Bronchial epithelial cell (primary cell): ENCODE measurements at places on chromosomes 3 and 15.
A peak's percentile ranks its signal among the peaks of the same experiment; 100 is the strongest.

GRCh38 chr3:72347819-72348319 is 500.4 kb downstream of the SHQ1 start:
- DNase-seq = peak; percentile 80

DNA sequence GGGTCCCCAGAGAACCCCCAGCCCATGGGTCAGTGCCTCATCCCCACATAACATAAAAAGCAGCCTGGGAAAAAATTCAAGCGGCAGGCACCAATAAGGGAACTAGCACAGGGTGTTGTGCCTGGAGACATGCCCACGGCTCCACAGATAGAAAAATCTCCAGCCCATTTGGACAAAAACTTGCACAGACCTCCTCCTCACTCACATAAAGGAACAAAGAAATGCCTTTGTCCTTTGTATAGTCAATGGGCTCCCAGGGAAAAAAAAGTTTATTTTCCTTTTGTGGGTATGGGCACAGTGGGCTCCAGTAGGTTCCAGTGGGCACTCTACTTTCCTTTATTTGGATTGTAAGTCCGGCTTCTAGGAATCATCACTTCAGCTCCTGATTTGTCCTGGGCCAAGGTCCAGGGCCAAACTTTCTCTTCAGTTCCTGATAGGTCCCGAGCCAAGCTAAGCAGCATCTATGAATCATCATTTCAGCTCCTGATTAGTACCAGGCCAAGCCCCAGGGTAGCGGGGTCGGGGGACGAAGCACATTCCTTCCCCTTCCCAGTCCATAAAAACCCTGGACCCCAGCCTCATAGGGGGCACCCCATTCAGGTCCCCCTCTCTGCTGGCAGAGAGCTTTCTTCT is 1.6 kb upstream of the DNAH12 start:
- no peak for DNase-seq

GRCh38 chr15:76217029-76217881 is 94.0 kb downstream of the ETFA start:
- DNase-seq = peak; percentile 72

- no peak for DNase-seq
These were observed 6.7 kb upstream of the PSTPIP1 start for GRCh38 chr15:76987896-76988860.

DNA sequence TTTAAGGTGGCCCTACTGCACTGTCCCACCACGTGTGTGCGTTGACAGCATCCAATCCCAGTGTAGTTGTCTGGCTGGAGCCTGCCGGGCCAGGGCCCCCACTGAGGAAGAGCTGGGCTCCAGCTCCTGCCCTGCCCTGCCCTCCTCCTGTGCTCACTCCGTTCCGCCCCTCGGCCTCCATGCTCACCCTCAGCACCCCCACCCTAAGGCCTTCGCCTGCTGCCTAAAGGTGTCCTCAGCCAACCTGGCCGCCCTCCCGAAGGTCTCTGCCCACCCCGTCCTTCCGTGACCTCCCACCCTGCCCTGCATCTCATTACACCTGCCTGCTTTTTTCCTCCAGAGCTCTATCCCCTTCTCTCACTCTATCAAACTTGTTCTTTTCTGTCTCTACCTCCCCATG is 118.0 kb downstream of the TPRA1 start:
- DNase-seq = no peak

GRCh38 chr3:112736386-112736785 is 95.4 kb upstream of the CCDC80 start:
- DNase-seq = no peak

DNA sequence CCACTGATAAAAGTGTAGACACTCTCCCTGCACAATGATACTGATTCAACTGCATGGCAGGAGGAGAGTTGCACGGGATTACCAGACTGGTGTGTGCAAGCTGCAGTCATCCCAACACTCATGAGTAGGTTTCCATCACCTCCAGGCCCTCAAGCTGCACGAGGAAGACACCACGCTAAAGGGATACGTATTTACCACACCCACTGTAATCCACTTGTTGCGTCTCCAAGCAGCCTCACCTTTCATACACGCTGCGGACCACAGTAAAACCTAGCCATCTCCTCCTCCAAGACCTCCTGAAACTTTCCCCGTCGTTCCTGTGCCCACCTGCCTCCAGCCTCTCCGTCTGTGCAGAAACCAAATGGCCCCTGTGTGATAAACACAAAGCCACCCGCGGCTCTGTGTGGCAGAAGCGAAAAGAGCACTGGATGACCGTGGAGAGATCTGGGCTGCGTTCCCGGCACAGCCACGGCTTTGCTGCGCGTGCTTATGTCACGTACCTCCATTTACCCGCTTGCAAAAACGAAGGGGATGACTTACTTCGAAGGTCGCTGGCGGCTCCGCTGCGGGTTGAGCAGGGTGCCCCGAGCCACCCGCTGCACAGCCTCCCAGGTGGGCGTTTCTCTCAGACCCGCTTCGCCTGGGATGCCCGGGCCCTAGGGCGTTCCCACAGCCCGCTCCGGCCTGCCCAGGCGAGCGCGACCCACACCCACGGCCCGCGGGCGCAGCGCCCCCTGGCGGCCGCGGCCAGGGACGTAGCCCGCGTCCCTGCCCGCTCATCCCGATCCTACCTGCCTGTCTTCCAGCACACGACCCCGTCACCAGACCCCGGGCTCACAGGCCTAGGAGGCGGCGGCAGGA is 643 bp downstream of the ABCC5 start:
- no peak for DNase-seq

- DNase-seq = peak; percentile 58
These were observed 117.7 kb downstream of the CD47 start for GRCh38 chr3:107973152-107973551.

- DNase-seq = no peak
These were observed 35.9 kb downstream of the PRKCI start for GRCh38 chr3:170258105-170258487.

DNA sequence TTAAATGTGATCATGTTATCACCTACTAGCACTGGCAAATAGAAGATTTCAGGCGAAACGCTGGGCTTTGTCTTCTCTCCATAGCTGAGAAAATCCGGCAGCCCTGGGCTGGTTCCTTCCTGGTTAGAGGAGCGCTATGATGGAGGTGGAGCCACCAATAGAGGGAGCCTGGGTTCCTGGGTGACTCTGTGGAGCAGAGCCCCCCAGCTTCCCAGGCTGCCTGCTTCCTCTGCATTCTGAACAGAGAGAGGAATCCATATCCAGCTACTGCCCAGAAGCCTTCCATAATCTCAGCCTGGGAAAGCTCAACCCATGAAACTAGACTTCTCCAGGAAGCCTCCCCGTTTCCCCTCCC is 32.6 kb upstream of the IQSEC1 start:
- DNase-seq = no peak

- DNase-seq = no peak
These were observed 789.8 kb downstream of the EDEM1 start for GRCh38 chr3:5977331-5977730.

GRCh38 chr15:100341239-100341749 is 481 bp downstream of the ADAMTS17 start:
- DNase-seq = no peak

DNA sequence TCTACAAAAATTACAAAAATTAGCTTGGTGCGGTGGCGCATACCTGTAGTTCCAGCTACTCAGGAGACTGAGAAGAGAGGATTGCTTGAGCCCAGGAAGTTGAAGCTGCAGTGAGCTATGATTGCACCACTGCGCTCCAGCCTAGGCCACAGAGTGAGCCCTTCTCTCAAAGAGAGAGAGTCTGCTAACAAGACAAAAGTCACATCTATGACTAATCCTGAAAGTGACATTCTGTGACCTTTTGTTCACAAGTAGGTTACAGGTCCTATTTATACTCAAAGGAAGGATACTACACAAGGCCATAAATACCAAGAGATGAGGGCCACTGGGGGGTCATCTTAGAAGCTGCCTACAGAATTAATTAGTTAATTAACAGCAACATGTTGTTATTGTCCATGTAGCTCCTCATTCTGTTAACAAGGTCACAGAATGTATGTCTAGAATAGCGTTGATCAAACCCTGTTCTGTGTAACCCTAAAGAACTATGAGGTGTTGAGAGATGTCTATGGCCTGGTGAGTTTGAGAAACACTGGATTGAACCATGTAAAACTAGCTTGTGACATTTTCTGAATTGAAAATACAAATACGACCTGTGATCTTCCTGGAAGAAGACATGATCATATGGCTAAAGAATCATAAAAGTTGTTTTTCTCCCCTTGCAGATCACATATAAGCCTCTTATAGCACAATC is 97.0 kb downstream of the SAMMSON start:
- DNase-seq = no peak

GRCh38 chr3:10119376-10119775 is 3.9 kb downstream of the BRK1 start:
- DNase-seq = no peak

DNA sequence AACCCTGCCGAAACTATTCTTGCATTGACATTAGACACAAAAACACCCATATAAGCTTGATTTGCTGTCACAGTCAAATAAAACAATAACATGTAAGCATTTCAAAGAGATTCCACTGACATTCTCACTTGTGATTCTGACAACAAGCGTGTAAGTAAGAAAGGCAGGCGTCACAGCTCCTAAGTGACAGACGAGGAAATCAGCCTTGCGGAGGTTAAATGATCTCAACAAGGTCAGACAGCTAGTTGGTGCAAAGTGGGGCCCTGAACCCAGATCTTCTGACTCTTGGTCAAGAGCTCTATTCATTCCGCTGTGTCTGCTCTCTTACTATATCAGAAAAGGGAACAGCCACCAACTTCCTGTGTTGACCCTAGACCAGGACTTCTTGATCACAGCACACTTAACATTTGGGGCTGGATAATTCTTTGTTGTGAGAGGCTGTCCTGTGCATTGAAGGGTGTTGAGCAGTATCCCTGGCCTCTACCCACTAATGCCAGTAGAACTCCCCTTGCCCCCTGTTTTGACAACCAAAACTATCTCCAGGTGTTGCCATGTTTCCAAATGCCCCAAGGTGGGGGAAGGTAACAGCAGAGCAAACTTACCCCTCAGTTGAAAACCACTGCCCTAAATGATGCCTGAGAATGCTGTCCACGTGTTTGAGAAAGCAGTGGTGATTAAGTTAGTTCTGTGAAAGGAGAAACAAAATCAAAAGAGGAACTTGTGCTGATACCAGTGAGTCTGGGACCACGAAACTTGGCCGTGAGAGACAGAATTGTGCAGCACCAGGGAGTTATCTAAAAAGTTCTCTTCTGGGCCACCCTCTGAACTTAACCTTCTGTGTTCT is 86.1 kb downstream of the LIPC start:
- DNase-seq = no peak

DNA sequence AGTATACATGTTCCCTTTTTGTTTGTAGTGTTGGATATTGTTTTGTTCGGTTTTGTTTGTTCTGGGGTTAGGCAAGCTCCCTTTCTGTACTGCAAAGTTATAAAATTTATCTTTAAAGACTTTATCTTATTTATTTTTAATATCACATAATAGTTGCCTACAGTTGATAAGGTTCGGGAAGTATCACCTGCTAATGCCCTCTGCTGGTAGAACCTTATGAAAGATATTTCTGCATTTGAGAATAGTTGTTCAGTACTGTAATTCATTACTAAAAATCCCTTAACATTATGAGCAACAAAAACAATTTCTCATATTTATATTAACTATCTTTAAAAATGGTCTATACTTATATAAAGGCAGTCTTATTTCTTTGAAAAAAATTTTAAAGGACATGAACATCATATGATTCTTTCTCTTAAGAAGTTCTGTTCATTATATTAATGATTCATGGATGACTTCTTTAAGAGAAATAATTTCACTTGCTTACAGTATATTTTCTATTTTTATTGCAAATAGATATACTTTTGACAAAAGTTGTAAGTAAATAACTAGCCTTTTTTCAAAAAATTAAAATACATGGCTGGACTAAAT is 1126.8 kb downstream of the SI start:
- DNase-seq = peak; percentile 5

- no peak for DNase-seq
These were observed 6.9 kb downstream of the CILP start for GRCh38 chr15:65204236-65204930.

DNA sequence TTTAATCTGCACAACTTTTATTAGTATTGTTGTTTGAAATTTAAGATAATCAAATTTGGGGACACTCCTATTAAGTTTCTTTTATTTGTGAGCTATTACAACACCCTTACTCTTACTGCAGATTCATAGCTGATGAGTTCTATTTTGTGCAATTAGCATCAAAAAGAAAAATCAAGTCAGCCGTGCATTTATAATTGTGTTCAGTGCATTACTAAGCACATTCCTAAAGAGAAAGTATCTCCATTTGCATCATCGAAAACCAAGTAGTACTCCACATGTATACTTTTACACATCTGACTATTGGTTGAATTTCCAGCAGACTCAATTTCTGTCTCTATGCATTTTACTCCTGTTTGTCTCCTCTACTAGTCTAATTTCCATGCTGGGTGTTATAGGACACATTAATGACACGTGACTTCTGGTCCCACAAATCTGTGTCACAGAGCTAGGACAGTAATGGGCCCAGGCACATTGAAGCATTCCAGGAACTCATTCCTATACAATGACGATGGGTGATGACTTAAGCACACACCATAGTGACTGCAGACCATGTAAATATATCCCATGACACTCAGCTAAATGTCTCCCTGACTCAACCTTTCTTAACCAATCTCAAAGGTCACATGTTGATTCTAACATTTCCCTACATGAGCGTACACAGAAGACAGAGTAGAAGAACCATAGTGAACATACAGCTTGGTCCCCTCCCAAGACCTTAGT is 477.5 kb downstream of the LPP start:
- DNase-seq = peak; percentile 95

- DNase-seq = peak; percentile 67
These were observed 21.8 kb downstream of the METTL6 start for GRCh38 chr3:15405448-15406050.

GRCh38 chr3:20319551-20319950 is 133.5 kb upstream of the SGO1 start:
- DNase-seq = no peak

- DNase-seq = peak; percentile 87
These were observed 30.2 kb upstream of the CHMP2B start for GRCh38 chr3:87196879-87197278.

GRCh38 chr15:32091505-32092380 is 61.4 kb downstream of the CHRNA7 start:
- no peak for DNase-seq

DNA sequence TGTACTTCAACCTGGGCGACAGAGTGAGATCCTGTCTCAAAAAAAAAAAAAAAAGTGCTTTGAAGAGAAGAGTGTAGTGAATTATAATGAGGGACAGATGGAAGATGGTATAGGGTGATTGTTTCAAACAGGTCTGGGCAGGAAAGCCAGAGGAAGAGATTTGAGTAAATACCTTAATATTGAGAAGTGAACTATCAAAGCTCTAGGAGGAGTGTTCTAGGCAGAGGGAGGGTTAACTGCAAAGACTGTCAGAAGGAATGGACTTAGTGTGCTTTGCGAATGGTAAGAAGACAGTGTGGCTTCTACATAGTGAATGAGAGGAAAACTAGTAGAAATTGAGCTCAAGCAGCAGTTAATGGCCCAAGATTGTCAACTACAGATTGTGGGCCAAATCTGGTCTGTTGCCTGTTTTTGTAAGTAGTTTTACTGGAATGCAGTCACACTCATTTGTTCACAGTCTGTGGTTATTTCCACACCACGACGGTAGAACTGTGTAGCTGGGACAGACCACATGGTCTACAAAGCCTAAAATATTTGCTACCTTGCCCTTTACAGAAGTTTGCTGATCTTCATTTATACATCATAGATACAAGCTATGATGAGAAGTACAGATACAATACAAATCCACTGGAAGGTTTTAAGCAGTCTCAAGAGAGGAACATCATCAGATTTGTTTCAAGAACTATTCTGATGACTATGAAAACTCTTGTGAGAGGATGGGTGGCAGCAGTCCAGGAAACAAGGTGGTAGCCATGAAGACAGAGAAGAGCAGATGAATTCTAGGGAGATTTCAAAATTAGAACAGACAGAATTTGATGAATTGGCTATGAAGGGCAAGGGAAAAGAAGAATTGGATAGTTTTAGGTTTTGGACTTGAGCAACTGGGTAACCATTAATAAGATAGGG is 16.5 kb upstream of the USP50 start:
- peak; percentile 3 for DNase-seq
